ENCODE measurements at places on chromosomes 4 and X. TPM values are rescaled to one million over a fixed set of nuclear protein-coding genes. Genes with fewer than 3 reads are reported as not detected.

Gene CDX4
- total RNA-seq = not detected

Gene STBD1
- 16.3 TPM for total RNA-seq

Gene SMIM10
- 0.86 TPM for total RNA-seq

Gene NEIL3
- total RNA-seq = not detected

Gene FAM47E
- total RNA-seq = 1.2 TPM

Gene ADH1A
- 354 TPM for total RNA-seq

All from right lobe of liver (tissue), 6 donors.